NCI-H146 (cell line): ENCODE measurements at places on chromosomes 5 and 9.

DNA sequence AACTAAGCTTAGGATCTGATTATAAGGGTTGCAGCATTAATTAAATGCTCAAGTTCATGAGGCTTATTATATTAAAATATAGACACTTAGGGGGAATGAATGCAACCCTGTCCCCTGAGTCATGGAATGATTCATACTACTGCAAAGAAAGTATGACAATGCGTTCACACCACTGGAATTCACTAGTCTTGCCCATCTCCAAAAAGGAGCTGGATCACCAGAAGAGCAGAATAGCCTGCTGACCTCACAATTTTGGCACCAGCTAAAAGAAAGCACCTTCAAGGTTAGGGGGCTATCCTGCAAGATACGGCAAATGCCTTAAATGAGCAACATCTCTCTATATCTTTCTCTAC, 32.0 kb upstream of the TMED7 start:
- no peak for DNase-seq

- DNase-seq, result no peak
These were observed 61.7 kb downstream of the FBXL17 start for GRCh38 chr5:108320231-108320630.

- DNase-seq, result no peak
These were observed 17.3 kb upstream of the TNIP1 start for GRCh38 chr5:151097820-151098767.

DNA sequence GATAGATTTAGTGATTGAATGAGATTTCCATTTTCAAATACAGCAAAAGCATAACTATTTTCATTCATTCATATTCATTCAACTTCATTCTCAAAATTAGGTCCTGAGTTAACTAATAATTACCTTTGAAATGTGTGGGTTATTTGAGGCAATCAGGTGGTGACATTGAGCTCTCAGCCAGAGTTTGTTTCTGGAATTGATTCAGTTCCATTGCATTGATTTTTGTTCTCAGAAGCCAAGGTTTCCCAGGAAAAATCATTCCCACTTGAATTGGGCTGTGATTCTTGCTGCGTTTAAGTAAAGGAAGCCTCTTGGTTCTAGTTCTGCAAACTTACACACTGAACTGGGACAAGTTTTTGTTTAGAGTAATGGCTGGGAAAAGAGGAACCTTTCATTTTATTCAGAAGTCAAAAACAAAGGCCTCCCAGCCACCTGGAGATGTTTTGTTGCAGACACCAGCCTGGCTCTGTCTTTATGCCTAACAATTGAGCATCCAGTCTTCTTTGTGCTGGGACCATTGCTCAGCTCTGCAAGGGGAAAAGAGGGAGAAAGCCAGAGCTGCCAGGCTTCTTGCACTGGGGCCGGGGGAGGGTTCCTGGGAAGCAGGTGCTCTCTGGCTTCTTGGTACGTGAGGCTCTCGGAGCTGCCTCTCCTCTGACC, 198.6 kb downstream of the TRIO start:
- DNase-seq, result no peak

DNA sequence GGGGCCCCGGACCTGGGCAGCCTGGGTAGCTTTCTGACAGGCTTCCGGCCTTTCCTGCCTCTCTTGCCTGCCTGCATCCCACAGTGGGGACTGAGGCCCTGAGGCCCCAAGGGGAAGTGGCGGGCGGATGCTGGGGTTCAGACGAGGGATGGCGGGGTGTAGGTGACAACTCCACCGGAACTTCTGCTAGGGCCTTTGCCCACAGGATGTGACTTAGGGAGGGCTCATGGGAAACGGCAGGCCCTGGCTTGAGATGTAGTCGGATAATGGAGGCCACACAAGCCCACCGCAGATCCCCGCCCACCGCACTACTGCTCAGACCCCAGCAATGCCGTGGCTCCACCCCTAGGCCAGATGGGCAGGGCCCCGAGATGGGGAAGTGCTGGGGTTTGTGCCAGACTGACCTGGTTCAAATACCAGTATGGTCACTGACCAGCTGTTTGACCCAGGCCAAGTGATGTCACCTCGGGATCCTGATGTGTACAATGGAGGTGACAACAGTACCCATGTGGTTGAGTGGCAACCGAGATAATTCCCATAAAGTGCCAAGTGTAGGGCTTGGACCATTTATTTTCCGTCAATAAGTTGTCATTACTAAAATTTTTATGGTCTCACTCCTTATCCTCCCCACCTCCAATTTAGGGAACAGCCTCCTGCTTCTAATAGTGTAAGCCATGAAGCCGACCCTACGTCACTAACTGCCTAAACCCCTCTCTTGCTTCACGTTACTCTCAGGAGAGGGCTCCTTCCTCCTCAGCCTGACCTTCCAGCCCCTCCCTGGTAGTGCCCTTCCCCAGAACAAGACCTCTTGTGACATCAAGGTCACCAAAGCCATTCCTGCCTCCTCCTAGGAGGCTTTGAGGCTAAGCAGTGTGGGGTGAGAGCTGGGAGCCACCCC, 2.5 kb upstream of the CDK9 start:
- DNase-seq, result no peak

DNA sequence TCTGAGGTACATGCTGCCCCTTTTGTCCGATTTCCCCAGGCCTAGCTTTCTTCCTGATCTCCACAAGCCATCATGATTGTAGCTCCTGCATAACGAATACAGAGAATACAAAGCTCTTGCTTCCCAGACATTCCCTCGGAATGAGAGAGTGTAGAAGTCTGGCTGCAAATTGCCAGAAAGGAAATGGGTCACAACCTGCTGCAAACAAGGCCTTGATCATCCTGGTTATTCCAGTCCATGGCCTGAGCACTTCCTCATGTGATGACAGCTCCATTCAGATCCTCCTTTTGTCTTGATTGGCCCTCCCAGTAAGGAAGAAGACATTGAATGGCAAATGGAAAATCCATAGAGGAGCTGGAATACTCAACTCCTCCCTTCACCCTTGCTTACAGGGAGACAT, 136.0 kb upstream of the ADRA1B start:
- DNase-seq, result no peak

GRCh38 chr5:154465169-154465568, 12.9 kb downstream of the HAND1 start:
- DNase-seq, result no peak
